ENCODE measurements at places on chromosomes 12 and 14. TPM values are rescaled to one million over a fixed set of nuclear protein-coding genes. Genes with fewer than 3 reads are reported as not detected.

- DNase-seq: peak; percentile 97
These were observed 33.2 kb downstream of the ETNK1 start for GRCh38 chr12:22658214-22658613.

DNA sequence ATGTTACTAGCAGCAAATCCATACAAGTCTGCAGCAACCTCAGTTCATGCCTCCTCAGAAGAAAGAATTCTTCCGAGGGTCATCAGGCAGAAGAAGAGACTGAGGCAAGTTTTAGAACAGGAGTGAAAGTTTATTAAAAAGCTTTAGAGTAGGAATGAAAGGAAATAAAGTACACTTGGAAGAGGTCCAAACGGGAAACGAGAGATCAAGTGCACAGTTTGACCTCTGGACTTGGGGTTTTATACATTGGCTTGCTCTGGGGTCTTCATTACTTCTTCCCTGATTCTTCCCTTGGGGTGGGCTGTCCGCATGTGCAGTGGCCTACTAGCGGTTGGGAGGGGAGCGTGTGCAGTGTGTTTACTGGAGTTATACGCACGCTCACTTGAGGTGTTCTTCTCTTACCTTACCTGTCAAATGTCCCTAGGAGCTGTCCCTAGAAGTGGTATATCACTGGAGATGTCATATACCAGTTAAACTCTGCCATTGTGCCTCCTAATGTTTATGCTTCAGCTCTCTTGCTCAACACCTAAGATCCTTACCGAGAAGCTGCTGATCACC is 372.8 kb upstream of the KITLG start:
- DNase-seq: no peak

The PLEKHH1 gene
- total RNA-seq: 11.9 TPM

- DNase-seq: peak; percentile 68
These were observed 10.1 kb downstream of the NDRG2 start for GRCh38 chr14:21014761-21015190.

The MMP19 gene
- total RNA-seq: 0.33 TPM

The C12orf56 gene
- 0.26 TPM for total RNA-seq

GRCh38 chr12:52186118-52186840 is 5.5 kb downstream of the KRT80 start:
- DNase-seq: peak; percentile 74

The DLST gene
- total RNA-seq: 63.3 TPM

GRCh38 chr12:8157484-8158198 is 826 bp downstream of the ZNF705A start:
- DNase-seq: no peak

GRCh38 chr14:79337761-79338160 is 873.5 kb downstream of the DIO2 start:
- no peak for DNase-seq

- DNase-seq: no peak
These were observed 34.4 kb upstream of the PSMA6 start for GRCh38 chr14:35257809-35258208.

The SSPN gene
- total RNA-seq: 1.4 TPM

GRCh38 chr12:59453475-59453874 is 142.4 kb upstream of the SLC16A7 start:
- DNase-seq: no peak

- no peak for DNase-seq
These were observed 68.8 kb upstream of the SFSWAP start for GRCh38 chr12:131642101-131642540.

The KCNC2 gene
- total RNA-seq: not detected

DNA sequence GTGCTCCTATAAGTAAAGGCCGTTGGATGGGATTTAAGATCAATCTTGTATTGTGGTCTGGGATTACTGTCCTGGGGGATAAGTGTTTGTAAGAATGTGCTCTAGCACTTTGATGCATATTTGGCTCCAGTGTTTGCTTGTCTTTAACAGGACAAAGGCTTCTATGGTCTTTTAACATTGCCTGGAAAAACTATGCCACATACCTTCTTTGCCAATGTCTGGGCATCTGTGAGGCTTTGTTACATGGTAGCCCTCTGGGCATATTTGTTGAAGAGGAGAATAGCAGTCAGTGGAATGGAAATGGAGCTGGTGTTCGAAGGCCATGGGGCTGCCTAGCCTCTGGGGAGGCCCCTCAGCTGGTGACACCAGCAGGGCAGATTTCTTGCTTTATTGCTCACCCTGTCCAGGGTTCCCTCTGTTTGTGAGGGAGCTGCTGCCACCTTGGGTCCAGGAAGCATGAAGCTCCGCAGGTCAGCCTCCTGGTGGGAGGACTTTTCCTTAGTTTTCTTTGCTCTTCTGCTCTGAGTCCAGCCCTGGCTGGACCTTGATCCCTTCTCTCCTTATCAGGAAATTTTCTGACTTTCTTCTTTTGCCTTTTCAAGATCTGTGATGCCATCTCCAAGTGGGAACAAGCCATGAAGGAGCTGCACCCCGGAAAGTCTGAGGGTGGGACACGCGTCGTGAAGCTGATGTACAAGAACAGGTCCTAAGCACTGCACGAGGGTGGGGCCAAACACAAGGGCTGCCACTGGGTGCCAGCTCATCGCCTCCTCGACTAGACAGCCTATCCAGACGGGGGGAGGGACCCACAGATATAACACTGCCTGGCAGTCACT is 19.5 kb downstream of the PIGH start:
- DNase-seq: no peak

DNA sequence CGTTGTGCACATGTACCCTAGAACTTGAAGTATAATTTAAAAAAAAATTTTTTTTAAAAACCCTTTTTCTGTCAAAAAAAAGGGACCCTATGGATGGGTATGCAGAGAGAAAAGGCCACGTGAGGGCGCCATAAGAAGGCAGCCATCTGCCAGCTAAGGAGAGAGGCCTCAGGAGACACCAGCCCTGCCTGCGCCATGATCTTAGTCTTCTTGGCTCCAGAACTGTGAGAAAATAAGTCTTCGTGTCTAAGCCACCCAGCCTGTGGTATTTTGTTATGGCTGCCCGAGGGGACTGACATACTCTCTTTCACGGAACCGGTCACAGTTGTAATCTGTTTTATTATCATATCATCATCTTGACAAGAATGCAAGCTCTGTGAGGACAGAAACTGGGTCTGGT is 174.8 kb downstream of the EFCAB11 start:
- DNase-seq: no peak

- DNase-seq: no peak
These were observed 64.2 kb downstream of the CHGA start for GRCh38 chr14:92987148-92987570.
